ENCODE measurements at places on chromosomes 16 and 17.

- no peak for DNase-seq
These were observed 49.5 kb downstream of the ZNF423 start for GRCh38 chr16:49806446-49806845.

GRCh38 chr16:50315346-50315997 is 49.1 kb downstream of the ADCY7 start:
- no peak for DNase-seq

DNA sequence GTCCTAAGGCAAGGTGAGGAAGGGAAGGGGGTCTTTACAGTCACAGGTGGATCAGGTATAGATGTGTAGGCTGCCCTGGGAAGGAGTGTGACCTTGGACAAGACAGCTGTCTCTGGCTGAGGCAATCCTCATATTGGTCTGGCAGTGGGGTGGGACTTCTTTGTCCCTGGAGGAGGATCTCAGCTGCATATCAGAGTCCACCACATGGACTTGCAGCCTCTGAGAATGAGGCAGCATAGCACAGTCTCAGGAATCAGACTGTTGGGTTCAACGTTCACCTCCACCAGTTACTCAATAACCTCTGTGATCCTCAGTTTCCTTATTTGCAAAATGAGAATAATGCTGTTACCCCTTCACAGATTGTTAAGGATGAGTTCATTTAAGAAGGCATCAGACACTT is 33.4 kb downstream of the ACSM2A start:
- DNase-seq: no peak

DNA sequence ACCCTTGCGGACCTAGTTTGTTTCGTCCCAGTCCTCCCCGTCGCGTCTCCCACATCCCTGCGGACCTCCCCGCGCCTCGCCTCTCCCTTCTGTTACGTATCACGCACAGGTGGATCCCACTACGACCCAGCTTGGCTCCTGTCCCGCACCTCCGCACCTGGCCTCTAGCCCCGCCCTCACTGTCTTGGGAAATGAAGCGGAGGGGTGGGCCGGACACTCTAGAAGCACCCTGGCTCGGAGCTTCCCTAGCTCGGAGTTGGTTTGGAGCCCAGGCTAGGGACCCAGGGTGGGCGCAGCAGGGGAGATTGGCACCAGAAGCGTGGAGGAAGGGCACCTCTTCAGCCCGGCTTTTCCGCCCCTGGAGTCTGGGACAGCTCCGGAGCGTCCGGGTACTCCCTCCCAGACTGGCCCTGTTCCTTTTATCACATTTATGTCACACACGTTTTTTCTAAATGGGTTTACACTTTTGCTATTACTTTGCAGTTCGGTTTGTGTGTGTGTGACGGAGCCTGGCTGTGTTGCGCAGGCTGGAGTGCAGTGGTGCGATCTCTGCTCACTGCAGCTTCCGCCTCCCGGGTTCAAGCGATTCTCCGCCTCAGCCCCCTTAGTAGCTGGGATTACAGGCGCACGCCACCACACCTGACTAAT is 1.4 kb upstream of the CEMP1 start:
- peak; percentile 84 for DNase-seq

DNA sequence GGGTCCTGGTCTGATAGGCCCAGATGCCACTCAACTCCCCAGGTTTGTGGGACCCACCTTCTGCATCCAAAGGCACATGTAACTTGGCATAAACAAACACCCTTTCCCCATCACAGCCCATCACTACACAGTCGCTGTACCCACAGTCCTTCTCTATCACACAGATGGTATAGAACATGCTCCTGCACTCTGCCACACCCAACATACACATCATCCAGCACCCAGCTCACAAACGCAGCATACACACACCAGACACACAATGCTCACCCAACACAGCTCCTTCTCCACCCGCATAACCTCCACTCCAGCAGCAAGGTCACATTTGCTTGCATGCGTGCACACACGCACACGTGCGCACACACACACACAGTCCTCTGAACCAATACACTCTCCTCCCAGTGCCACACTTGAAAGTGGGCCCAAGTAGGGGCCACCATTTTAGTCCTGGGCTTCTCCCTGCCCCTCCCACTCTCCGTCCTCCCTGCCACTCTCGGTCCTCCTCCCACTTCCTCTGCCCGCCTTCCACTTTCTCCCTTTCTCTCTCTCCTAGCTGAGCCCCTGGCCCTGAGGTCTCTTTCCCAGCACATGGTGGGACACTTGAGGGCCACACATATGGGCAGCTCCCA is 8.5 kb upstream of the TMEM92 start:
- no peak for DNase-seq

DNA sequence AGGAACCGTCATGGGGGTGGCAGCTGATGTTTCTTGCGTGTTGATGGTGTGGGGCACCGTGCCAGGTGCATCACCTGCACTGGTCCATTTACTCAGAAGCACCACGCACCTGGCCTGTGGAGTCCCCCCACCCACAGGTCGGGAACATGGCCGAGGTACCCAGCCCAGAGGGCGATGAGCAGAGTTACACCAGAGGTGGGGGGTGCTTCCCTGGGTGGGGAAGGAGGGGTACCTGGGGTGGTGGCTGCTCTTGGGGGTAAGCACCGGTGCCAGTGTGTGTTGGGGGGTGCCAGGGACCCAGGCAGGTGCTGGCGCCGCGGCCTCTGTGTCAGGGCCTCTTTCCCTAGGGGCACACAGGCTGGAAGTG is 5.0 kb upstream of the ZNF750 start:
- DNase-seq: no peak

DNA sequence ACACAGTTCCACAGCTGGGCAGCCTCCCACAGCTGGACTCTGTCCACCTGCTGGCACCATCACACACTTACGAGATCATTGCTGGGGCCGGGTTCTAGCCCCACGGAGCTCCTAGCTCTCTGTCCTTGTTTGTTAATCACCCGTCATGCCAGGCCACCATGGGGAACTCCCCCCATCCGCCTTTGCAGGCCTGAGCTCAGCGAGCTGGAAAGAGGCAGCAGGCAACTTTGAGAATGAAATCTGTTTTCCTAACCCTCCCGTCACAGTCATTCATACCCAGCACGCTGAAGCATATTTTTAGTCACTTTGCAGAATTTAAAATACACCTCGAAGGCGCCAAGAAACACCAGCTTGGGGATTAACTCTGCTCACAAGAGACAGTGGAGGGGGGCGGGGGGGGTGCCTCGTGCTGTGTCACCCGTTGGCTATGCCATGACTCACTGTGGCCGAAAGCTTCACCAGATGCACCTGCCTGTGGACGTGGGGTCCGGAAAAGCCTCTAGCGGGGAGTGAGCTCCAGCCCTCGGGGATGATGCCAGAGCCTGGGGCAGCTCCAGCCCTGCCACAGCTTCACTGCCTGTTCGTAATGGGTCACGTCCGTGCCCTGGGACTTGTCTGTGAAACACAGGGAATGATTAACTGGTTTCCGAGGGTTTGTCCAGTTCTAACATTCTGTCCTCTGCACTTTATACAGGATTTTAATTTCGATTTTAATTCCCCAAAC is 1.4 kb upstream of the SPNS2 start:
- no peak for DNase-seq

DNA sequence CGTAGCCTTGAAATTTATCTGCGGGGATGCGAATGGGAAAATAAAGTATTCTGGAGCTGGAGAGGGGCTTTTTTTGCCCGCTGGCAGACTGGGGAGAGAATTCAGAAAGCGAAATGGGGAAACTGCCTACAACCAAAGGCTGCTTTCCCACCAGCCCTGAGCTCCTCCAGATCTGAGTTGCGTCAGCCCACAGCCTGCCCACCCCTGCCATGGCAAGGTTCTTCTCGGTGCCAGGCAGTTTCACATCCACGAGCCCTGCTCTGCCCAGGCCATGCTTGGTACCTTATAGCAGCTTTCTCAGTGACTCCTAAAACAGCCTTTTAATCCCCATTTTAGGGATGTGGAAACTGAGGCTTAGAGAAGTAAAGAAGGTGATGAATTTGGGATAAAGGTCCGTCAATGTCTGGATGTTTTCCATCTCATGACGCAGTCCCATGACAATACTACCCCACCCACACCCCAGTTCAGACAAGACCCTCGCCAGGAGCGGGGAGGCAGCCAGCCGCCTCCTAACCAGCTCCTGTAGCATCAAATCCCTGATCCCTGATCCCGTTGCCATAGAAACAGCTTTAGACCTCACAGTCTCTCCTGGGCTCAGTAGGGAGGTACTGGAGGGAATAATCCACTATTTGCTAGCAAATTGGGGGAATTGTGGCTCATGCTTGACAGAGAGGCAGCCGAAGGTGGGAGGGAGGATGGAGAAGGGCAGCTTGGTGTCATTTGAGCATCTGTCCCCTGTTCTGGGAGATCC is 113.5 kb downstream of the MGAT5B start:
- no peak for DNase-seq

- no peak for DNase-seq
These were observed 26.0 kb downstream of the TMC5 start for GRCh38 chr16:19443659-19444058.

- no peak for DNase-seq
These were observed 253.2 kb downstream of the PRKCA start for GRCh38 chr17:66555605-66556004.

DNA sequence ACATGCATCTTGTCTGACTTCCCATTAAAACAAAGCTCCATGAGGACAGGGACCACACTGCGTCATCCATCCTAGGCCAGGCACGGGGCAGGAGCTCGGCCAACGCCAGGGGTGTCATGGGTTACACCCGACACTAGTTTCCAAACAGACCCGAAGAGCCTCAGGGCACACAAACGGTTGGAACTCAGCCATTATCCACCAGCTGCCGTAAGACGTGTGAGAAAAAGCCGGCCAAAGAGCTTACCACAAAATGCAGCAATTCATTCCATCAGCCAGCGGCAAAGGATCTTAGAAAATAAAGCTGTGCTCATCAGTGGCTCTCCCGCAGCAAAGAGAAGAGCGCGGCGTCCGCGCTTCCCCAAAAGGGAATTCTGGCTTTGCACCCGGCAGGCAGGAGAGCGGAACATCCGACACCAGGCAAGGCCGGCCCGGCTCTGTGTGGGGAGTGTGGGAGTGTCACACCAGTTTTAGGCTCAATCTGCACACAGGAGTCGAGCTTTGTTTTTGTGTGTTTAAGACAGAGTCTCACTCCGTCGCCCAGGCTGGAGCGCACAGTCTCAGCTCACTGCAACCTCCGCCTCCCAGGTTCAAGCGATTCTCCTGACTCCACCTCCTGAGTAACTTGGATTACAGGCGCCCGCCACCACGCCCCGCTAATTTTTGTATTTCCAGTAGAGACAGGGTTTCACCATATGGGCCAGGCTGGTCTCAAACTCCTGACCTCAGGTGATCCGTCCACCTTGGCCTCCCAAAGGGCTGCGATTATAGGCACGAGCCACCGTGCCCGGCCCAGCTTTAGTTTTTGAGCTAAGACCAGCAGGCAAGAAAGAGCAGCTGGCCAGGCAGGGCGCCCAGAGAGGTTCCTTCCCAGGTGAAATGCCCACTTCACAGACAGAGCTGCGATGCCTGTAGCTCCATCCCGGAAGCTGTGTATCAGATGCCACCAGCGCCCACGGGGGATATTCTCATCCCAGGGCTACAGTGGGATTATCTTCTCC is 1.5 kb downstream of the SLC38A8 start:
- DNase-seq: no peak
